ENCODE measurements at places on chromosomes 12 and 14.

DNA sequence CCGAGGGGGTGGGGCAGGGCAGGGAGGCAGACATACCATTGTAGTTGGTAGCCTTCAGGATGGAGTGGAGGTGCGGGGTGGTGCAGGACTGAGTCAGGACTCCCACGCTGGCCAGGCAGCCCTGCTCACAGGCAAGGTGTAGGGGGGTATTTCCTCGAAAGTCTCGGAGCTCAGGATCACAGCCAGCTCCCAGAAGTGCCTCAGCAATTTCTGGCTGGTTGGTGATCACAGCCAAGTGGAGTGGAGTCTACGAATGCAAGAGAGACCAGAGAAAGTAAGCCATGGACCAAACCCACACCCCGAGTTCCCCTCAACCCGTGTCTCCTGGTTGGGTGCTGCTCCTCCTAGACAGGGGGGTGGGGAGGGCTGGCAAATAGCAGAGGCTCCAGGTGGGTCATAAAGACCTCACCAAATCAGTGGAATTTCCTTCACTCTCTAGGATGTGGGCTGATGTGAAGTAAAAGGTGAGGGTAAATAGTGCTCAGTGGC, 1.4 kb downstream of the NFKBIA start:
- peak; percentile 19 for DNase-seq

GRCh38 chr14:64956697-64957406, 14.3 kb upstream of the GPX2 start:
- DNase-seq: no peak

GRCh38 chr12:27279826-27280225, 35.7 kb downstream of the STK38L start:
- DNase-seq: no peak

- peak; percentile 35 for DNase-seq
These were observed 81.6 kb downstream of the ITPK1 start for GRCh38 chr14:93033983-93034670.

DNA sequence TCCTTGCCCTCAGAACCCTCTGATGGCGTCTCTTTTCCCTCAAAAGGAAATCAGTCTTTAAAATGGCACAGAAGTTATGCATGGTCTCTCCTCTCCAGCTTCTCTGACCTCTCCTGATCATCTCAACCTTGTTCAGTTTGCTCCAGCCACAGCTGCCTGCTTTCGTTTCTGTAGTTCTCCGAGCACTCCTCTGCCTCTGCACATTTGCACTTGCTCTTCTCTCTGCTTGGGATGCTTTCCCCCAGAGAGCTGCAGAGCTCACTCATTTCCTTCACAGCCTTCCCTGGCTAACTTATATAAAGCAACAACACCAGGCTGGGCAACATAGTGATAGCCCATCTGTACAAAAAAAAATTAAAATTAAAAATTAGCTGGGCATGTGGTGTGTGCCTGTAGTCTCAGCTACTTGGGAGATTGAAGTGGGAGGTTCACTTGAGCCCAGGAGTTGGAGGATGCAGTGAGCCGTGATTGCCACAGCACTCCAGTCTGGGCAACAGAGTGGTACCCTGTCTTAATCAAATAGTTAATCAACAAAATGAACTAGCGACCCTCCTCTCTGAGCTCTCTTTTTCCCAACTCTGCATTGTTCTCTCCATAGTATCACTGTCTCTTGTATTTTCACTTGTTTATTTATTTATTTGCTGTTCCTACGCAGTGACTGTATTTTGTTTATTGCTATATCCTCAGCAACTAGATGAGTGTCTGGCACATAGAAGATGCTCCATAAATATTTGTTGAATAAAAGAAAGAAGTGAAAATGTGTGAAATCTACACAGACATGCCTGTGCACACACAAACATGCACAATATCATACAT, 37.7 kb downstream of the PPFIBP1 start:
- no peak for DNase-seq

- DNase-seq: no peak
These were observed 717.3 kb downstream of the TRHDE start for GRCh38 chr12:72989458-72989947.

Measured in naive thymus-derived CD8-positive, alpha-beta T cell (primary cell).